Fibroblast of lung (primary cell): ENCODE measurements at places on chromosomes 4 and X. TPM values are rescaled to one million over a fixed set of nuclear protein-coding genes. Genes with fewer than 3 reads are reported as not detected.

DNA sequence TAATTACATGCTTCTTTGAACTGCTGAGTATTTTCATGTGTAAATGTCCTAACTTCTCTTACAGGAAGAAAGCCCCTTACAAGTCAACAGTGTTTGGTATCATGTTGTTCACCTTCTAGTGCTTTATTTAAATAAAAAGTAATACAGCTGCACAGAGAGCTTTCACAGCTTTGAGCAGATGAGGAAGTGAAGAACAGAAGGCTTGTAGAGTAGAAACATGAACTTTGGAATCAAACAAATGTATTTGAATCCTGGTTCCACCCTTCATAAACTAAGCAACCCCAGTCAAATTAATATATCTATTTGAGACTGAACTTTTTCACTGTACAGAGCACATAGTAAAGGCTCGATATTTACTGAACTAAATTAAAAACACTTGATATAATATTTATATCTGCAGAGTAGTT is 120.5 kb downstream of the CAMK2D start:
- H3K27ac ChIP-seq, result no peak overlapping the region
- no peak overlapping the region for H3K4me3 ChIP-seq
- no peak for DNase-seq
- peaks cover 10% of the 10 kb centered on the region for H3K4me1 ChIP-seq

DNA sequence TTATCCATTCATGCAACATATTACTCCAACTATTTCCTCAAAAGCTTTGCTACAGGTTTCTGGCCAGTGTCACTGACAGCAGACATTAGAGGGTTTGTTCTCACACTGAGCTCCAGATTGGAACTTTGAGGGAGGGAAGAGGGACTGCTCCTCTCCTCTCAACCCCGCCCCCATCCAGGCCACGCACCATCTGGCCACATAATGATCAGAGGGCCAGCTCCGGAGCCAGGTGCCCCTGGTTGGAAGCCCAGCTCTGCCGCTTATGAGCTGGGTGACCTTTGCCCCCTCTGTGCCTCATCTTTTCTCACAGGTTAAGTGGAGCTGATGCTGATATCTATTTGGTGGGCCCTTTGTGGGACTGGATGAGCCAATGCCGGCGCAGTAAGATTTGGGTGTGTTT is 55.8 kb downstream of the C4orf50 start:
- no peaks in the 10 kb centered on the region for H3K27me3 ChIP-seq
- H3K4me1 ChIP-seq, result no peaks in the 10 kb centered on the region
- no peak overlapping the region for H3K27ac ChIP-seq
- H3K36me3 ChIP-seq, result no peaks in the 10 kb centered on the region
- no peak for DNase-seq

The XKRX gene
- under 0.01 and 0.17 TPM in 2 replicates for total RNA-seq

- H3K4me1 ChIP-seq, result no peaks in the 10 kb centered on the region
- H3K27ac ChIP-seq, result no peak overlapping the region
Measured at GRCh38 chr4:7620086-7620813, 185.5 kb upstream of the PSAPL1 start.

- no peaks in the 10 kb centered on the region for H3K27me3 ChIP-seq
- no peaks in the 10 kb centered on the region for H3K4me1 ChIP-seq
- no peak for DNase-seq
- H3K36me3 ChIP-seq, result no peaks in the 10 kb centered on the region
- no peak overlapping the region for H3K4me3 ChIP-seq
Measured at GRCh38 chrX:123738378-123738940, 5.6 kb upstream of the THOC2 start.

- H3K27me3 ChIP-seq, result no peaks in the 10 kb centered on the region
- H3K36me3 ChIP-seq, result no peaks in the 10 kb centered on the region
- no peaks in the 10 kb centered on the region for H3K4me1 ChIP-seq
- DNase-seq, result no peak
Measured at GRCh38 chr4:20084488-20084887, 167.2 kb upstream of the SLIT2 start.

DNA sequence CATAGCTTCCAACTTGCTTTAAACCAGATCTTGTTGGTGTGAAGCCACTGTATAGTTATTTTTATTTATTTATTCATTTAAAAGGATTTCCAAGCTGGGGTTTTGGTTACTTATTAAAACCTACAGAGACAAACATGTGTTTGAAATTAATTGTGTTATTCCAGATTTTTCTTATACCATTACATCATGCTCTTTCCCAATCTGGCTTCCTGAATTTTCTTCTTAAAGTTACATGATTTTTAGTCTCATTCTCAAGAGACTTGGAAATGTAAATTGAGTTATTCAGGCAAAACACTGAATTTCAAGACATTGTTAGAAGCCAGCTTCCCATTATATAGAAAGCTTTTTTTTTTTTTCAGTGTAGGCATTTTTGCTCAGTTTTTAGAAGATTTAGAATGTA is 381.9 kb downstream of the IL1RAPL1 start:
- no peaks in the 10 kb centered on the region for H3K36me3 ChIP-seq
- no peaks in the 10 kb centered on the region for H3K27me3 ChIP-seq
- DNase-seq, result no peak
- H3K4me1 ChIP-seq, result no peaks in the 10 kb centered on the region

The SSX4B gene
- not detected in 2 replicates for total RNA-seq

DNA sequence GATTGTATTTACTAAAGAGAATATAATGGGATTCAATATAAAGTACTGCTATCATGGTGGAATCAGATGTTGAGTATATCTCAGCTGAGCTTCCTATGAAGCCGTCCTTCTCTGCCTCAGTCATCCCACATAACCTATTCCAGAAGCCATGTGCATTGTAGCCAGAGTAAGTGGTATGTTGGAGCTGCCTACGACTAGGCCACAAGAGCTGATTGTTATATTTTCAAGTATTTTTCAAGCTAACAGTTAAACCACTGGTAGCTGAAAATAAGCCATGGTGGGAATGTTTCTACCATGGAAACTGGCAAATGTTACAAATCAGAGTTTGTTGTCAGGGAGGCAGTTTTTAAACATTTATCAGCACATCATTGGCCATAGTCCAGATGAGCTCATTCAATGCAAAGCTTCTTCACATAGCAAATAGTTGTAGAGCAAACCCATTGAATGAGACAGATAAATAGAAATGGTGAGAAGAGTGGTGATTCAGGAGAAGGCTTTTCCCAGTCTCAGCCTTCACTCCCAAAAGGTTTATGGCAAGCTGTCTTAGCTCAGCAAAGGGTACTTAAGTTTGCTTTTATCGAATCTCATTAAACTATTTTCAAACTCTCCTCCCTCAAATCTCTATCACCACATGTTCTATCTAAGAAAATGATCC is 436.4 kb downstream of the PCDH19 start:
- H3K27me3 ChIP-seq, result no peaks in the 10 kb centered on the region
- no peak for DNase-seq
- H3K36me3 ChIP-seq, result no peaks in the 10 kb centered on the region

DNA sequence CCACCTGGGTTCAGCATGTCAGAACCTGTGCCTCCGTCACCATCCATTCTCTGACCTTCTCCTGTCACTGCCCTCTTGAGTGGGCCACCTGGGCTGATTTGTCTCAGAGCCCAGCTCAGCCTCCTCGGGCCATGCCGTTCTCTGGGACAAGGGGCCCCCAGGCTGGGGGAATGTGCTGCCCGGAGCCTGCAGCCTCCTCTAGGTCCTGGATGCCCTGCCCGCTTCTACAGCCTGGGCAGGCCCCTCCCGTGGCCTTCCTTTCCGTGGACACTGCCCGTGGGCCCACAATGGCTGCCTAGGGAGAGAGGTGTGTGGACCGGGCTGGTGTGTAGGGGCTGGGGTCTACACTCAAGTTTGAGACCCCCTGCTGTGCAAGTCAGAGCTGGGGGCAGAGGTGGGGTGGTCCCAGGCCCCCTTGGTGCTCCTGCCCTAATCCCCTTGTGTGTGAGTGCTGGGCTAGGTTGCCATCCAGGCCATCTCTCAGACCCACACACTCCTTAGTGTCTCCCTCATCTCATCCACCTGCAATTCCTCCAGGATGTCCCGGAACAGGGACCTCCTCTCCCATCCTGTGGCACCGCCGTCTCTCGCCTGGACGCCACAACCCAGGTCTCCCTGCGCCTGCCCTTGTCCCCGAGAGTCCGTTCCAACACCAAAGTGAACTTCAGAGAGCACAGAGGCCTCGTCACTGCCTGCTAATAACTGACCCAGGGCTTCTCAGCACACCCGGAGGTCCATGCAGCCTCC is 12.4 kb downstream of the PSAPL1 start:
- no peak overlapping the region for H3K4me3 ChIP-seq
- no peak for DNase-seq
- no peaks in the 10 kb centered on the region for H3K4me1 ChIP-seq
- no peak overlapping the region for H3K27ac ChIP-seq
- H3K36me3 ChIP-seq, result no peaks in the 10 kb centered on the region

DNA sequence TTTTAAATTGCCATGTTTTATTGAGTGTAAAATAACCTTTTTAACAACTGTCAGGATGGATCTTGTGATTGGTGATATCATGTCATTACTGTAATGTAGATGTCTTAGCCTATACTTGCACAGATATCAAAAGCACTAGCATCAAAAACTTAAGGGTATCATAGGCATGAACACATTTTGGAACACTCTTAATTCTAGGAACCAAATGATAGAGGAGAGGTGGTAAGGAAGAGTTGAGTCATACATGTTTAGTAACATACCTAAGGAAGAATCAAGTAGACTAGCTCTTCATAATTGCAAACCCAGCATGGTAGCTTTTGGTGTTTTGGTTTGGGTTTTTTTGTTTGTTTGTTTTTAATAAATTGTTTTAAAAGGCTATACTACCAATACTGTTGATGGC is 43.4 kb downstream of the SMARCAD1 start:
- H3K36me3 ChIP-seq, result peaks cover 5% of the 10 kb centered on the region
- peak; percentile 5 for DNase-seq
- H3K27me3 ChIP-seq, result no peaks in the 10 kb centered on the region
- no peak overlapping the region for H3K27ac ChIP-seq
- H3K4me1 ChIP-seq, result no peaks in the 10 kb centered on the region
- no peak overlapping the region for H3K4me3 ChIP-seq

DNA sequence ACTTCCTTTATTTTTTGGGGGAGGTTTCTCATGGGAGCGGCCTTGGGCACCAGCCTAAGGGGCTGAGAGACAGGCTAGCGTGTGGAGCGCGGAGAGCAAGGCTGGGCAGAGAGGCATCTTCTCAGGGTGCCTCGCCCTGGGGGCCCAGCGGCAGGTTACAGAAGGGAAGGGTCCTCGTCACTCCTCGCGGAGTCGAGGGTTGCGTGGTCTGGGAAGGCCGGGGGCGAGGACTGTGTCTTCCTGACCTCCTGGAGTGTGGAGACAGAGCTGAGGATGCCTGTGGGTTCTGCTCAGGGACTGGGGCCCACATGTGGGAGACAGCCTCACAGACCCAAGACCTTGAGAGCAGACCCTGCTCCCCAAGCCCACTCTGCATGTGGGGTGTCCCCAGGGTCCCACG is 79.6 kb upstream of the LRPAP1 start:
- no peak overlapping the region for H3K27ac ChIP-seq
- H3K4me3 ChIP-seq, result no peak overlapping the region
- H3K4me1 ChIP-seq, result no peaks in the 10 kb centered on the region
- DNase-seq, result no peak
- H3K36me3 ChIP-seq, result no peaks in the 10 kb centered on the region

DNA sequence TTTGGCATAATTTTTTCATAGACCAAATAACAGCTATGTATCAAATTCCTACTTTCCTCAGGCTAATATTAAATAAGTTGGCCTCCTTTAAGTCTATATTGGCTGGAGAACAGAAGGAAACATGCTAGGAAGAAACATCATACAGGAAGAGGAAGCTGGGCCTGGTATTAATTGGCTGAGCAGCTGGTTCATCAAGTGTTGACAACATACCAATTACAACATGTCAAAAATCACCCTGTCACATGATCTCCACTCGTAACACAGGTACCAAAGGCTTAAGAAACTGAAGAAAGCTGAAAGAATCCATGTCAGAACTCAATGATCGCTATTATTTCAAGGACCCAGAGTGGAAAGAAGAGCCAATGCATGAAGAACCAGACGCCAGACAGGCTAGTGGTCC is 10.5 kb downstream of the WDFY3 start:
- no peak for DNase-seq
- no peaks in the 10 kb centered on the region for H3K27me3 ChIP-seq
- H3K36me3 ChIP-seq, result no peaks in the 10 kb centered on the region
- no peak overlapping the region for H3K4me3 ChIP-seq

The SMIM10L2A gene
- 0.51 and 0.66 TPM in 2 replicates for total RNA-seq

DNA sequence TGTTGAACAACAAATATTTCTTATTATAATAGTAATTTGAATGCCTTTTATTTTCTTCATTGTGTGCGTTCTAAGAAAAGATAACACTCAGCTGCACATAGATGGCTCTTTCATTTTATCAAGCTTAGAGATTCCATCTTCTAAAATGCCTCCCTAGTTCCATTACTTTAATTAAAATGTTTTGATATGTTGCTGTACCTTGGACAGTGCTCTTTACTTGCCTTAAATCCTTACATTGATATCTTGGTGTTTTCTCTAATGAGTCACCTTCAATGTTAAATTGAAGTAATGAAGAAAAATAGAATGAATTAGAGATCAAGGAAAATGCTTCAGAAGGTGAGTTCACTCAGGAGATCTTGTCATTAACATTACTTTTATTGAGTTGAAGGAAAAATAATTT is 1672.4 kb upstream of the AGA start:
- DNase-seq, result no peak
- H3K27ac ChIP-seq, result no peak overlapping the region

GRCh38 chr4:133799717-133800315 is 401.8 kb downstream of the PABPC4L start:
- no peak overlapping the region for H3K4me3 ChIP-seq
- H3K4me1 ChIP-seq, result no peaks in the 10 kb centered on the region
- DNase-seq, result no peak

DNA sequence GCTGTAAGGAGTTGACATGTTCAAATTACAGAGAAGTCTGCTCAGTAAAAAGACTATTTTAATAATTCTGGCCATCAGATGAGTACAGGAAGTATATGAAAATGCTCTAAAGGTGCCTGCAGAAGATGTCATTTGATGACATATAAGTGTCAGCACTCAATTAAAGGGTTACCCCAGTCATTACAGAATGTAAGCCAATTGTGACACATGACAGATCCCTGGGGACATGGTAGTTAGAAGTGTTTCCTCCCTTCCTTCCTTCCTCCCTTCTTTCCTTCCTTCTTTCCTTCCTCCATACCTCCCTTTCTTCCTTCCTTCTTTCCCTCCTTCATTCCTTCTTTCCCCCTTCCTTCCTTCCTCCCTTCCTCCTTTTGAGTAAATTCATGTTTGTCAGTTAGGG is 453.0 kb downstream of the RAPGEF2 start:
- no peak overlapping the region for H3K4me3 ChIP-seq
- no peaks in the 10 kb centered on the region for H3K4me1 ChIP-seq
- H3K27ac ChIP-seq, result no peak overlapping the region
- no peaks in the 10 kb centered on the region for H3K36me3 ChIP-seq
- DNase-seq, result no peak
- no peaks in the 10 kb centered on the region for H3K27me3 ChIP-seq
